ENCODE measurements at places on chromosomes 12 and 14. TPM values are rescaled to one million over a fixed set of nuclear protein-coding genes. Genes with fewer than 3 reads are reported as not detected.

DNA sequence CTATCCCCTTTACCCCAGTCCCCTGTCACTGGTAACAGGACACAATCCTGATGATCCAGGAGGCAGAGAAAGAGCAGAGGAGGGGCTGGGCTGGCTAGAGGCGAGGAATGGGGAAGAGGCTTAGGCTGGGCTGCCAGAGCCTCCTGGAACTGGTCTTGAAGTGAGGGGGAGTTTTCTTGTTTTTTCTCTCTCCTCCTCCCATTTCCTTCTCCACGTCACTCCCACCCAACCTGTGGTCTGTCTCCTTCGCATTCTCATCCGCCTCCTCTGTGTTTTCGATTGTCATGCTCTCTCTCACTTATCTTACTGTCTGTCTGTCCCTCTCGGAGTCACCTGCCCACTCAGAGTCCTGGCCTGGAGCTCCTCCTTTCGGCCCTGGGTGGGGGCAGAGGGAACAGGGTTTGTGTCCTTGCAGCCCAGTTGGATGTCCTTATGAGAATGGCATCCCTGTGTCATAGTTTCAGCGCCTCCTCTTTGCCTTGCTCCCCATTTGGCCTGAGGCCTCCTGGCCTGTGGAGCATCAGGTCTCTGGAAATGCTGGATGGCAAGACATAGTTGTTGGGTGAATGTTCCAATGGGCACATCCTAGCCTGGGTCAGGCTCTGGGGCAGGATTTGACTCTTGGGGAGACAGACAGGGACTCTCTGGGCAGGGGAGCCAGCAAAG, 3.4 kb upstream of the KRT80 start:
- DNase-seq, result no peak

DBX2 gene
- not detected for total RNA-seq

SERPINA9 gene
- total RNA-seq, result not detected

FGF23 gene
- 0.06 TPM for total RNA-seq

DNA sequence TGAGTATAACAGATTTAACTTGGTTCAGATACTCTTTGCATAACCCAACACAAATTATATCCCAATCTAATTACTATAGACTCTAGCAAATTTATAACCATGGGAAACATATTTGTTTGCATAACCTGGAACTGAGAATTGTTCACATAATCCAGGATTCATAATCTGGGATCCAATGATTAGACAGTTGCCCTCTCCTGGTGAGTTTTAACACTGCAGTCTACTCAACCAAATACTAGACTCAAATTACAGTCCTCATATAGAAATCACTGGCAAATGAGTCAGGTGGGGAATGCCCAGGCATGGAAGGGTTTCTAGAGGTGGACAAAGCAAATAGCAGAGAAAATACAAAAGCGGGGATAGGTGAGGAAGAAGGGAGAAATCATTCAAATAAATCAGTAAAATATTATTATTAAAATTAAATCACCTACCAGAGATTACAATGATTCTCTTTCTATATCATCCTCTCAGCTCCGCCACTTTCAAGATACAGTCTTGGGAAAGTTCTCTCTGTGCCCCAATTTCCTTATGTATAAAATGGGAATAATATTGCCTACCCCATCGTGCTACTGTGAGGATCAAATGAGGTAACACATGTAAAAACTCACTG, 9.4 kb downstream of the GCH1 start:
- peak; percentile 36 for DNase-seq

GRCh38 chr12:531951-532585, 72.3 kb downstream of the B4GALNT3 start:
- no peak for DNase-seq

GRCh38 chr12:3173912-3174311, 96.7 kb downstream of the TSPAN9 start:
- DNase-seq, result no peak

DNA sequence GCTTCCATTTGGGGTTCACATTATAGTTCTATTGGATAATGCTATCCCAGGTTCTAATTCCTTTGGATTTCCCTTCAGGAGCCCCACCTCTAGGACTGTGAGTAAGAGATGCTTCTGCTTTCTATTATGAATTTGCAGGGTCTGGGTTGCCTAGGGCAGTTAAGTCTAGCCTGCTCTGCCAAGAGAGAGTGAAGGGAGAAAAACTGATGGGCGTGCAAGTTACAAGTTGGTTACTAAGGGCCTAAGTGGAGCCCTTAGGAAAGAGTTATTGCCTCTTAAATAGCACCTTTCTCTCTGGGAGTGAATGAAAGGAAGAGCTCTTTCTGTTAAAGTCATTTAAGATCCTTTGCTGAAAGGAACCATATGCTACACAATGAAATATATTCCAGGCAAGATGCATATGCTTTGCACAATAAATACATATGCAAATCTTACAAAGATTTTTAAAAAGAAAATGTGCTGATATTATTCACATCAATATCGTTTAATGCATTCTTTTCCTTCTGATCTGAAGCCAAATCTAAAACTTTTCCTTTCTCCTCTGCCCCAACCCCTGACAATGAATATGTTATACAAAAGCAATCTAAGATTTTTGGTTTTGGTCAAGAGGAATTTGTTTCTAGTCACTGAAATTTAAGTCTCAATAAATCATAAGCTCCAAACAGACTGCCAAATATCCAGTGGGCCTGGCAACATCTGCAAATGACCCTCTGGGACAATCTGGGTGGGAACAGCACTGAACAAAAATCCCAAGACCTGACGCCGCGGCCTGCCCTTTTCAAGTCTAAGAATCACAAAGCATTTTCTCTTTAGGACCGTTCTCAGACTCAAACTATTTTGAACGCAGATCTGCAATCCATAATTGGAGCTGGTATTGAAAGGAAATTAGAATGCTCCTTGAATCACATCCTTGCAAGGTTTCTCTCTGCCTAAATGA, 586.7 kb downstream of the ETNK1 start:
- DNase-seq, result no peak

DNA sequence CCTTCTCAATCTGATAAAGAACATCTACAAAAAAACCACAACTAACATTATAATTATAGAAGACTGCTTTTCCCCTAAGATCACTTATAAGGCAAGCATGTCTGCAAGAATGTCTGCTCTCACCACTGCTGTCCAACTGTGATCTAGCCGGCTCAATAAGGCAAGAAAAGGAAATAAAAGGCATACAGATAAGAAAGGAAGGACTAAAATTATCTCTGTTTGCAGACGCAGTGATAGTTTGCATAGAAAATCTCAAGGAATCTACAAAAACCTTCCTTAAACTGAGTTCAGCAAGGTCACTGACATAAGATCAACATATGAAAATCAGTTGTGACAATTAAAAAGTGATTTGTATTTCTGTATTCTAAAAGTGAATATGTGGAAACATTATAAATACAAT, 138.0 kb upstream of the EGLN3 start:
- no peak for DNase-seq

KLRC1 gene
- 0.95 TPM for total RNA-seq

LRFN5 gene
- total RNA-seq, result 2.8 TPM

TAS2R7 gene
- total RNA-seq, result not detected

DNA sequence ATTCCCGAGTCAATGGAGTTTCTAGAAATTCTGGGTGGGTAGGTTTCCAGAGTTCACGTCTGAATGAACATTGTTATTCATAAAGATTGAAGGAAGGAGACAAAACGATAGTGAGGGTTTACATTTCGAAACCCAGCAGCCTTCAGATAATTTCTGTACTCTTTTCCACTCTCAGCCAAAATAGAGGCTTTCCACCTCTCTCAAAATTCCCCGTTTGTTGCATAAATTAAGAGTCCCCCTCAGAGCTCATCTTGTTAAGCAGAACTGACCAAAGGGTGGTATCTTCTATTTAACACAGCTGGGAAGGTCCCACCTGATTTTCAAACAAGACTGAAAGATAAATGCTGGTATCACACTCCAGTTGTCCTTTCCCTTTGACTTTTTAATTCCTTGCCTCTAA, 21.5 kb upstream of the YARS2 start:
- no peak for DNase-seq

- no peak for DNase-seq
Measured at GRCh38 chr12:66393890-66394289, 91.6 kb downstream of the HELB start.

GRCh38 chr14:103581954-103582703, 19.4 kb downstream of the COA8 start:
- no peak for DNase-seq

DNA sequence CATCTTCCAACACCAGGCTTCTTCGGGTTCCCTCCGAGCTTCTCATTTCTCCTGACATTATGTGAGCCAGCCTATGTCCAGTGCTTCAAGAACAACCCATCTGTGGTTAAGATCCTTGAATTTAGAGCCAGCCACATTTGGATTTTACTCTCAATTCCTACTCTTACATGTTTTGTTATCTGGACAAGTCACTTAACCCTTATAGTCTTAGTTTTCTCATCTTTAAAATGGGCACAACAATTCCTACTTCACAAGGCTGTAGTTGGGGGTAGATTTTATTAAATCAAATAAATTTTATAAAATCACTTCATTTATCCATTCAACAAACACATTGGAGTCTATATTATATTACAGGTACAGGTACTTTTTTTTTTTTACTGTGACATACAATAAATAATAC, 105.5 kb upstream of the SLC38A2 start:
- DNase-seq, result no peak

ASCL1 gene
- total RNA-seq, result not detected

CINP gene
- total RNA-seq, result 25.4 TPM

LTBR gene
- total RNA-seq, result 180 TPM

- no peak for DNase-seq
Measured at GRCh38 chr12:25894759-25895158, 63.7 kb upstream of the RASSF8 start.

RNF212B gene
- total RNA-seq, result 0.20 TPM

DNA sequence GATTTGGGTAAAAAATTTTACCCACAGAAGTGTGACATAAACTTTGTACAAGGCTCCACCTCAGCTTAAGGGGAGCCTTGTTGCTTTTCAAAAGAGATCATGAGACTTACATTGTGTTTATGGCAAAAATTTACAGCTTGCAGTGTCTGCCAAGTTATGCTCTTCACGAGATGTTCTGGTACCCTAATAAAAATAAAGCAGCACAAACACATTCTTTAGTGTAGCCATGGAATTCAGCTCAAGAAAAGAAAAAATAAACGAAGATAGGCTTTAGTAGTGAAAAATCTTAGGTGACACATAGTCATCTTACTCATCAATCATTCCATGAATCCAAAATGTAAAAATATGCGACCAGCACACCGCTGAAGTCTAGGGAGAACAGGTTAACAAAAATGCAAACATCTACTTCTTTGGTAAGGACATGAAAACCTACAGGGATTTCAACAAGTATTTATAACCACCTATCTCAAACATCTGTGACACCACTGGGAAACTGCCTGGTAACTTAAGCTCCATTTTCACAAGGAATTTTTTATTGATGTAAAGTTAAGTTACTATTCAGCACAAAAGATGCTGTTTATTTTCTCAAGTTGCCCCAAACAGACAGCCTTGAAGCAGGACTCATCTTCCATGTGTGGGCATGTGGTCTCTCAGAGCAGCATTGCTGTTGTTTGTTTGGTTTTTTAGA, 32.9 kb downstream of the DMAC2L start:
- DNase-seq, result no peak

RNU7-1 gene
- total RNA-seq, result not detected

- no peak for DNase-seq
Measured at GRCh38 chr12:273382-273781, 10.7 kb upstream of the SLC6A13 start.

DNA sequence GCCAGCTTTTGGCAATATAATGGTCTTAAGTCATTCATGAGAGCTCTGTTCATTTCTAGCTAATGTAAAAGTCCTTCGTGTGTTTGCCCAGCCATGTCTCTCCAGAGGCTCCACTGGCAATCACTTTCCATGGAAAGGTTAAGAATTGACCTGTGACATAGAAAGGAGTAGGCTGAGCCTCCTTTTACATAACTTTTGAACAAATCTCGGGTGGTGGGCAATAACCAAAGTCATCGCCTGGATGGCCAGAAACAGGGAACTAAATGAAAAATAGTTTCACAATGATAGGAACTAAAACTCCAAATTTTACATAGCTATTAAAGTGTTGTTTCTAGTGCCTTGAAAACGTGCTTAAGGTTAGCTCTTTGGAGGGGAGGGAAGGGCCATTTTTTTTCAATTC, 6.5 kb downstream of the BHLHE41 start:
- DNase-seq, result no peak

- DNase-seq, result no peak
Measured at GRCh38 chr12:86389949-86390348, 133.8 kb upstream of the MGAT4C start.

GRCh38 chr12:3988519-3989217, 115.5 kb upstream of the PARP11 start:
- DNase-seq, result no peak

ANKRD52 gene
- total RNA-seq, result 64.6 TPM

RPL6 gene
- 769 TPM for total RNA-seq
